ENCODE measurements at places on chromosomes 2 and 18.

- DNase-seq = no peak
Measured at GRCh38 chr18:59454909-59455727, 96.1 kb upstream of the LMAN1 start.

DNA sequence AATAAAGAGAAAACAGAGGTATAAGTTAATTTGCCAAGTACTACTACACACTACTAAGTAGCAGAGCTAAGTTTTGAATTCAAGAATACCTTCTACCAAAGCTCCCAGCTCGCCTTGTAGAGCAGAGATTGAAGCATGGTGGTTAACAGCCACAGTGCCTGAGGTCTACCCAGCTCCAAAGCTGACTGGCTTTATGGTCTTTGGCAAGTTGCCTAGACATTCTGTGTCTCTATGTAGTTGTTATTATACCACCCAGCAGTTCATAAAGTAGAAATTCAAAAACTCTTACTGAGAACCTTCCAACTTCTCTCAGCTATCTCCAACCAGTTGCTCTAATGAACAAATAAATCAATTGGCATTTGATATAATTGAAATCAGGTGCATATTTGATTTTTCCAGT is 87.8 kb downstream of the PDE11A start:
- no peak for DNase-seq

DNA sequence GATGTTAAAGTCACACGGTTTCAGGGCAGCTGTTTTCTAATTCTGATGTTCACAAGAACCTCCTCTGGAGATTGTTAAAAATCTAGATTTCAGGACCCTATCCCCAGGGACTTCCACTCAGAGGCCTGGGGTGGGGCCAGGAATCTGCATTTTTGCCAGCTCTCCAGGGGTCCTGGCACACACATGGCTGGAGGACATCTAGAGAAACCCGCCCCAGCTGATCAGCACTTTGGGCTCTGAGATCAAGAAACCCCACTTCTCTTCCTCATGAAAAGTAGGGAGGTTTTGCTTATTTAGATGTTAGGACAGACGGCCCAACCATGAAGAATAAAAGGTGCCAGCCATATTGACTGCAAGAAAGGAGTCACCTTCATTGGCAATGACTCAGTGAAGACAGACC is 148.8 kb downstream of the TNS1 start:
- no peak for DNase-seq

GRCh38 chr2:37911296-37911873 is 13.7 kb upstream of the RMDN2 start:
- no peak for DNase-seq

DNA sequence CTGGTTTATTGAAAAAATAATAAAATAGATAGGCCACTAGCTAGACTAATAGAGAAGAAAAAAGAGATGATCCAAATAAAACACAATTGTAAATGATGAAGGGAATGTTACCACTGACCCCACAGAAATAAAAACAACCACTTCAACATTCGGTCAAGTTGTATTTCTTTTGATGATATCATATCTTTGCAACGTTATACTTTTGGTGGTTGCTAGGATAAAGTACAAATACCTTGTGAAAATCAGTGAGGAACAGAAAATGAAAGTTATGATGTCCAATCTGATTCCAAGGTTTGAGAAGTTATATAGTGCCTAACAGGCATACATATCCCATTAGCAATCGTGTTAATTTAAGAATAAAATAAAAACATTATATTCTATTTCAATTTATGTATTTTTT is 6.6 kb upstream of the ASNSD1 start:
- no peak for DNase-seq

- no peak for DNase-seq
Measured at GRCh38 chr2:136129601-136130000, 11.7 kb upstream of the CXCR4 start.

GRCh38 chr18:79792988-79793355 is 4.8 kb upstream of the KCNG2 start:
- no peak for DNase-seq

DNA sequence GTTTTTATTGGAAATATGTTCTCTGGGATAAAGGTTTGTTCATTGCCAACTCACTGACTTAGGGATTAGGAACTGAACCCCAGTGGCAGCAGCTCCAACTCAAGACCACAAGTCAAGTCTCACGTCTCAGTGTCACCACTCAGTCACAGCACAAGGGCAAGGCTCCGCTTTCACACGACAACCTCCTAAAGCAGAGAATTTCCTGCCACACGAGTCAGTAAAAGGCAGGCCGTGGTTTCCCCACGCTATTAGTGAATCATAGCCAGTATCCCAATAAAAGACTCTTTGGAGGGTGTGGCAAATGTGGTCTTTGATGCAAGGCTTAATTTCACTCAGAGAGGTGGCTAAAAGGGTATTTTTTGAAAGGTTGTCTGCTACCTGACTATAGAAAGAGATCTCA is 57.6 kb downstream of the PIEZO2 start:
- DNase-seq = no peak

GRCh38 chr18:74661691-74662090 is 64.0 kb downstream of the ZNF407 start:
- DNase-seq = no peak

- DNase-seq = no peak
Measured at GRCh38 chr2:230691005-230691647, 21.5 kb upstream of the CAB39 start.

GRCh38 chr2:233778030-233778429 is at the start of gene MROH2A:
Gene MROH2A, plus strand, starts transcription at chr2:233778330. Its CDS starts 1,029 bp downstream, at chr2:233779359.
- DNase-seq = no peak

GRCh38 chr2:157217409-157217808 is 40.1 kb upstream of the GALNT5 start:
- no peak for DNase-seq

- no peak for DNase-seq
Measured at GRCh38 chr2:165820296-165820695, 26.2 kb upstream of the GALNT3 start.

GRCh38 chr18:5451150-5451549 is 92.6 kb downstream of the EPB41L3 start:
- no peak for DNase-seq

DNA sequence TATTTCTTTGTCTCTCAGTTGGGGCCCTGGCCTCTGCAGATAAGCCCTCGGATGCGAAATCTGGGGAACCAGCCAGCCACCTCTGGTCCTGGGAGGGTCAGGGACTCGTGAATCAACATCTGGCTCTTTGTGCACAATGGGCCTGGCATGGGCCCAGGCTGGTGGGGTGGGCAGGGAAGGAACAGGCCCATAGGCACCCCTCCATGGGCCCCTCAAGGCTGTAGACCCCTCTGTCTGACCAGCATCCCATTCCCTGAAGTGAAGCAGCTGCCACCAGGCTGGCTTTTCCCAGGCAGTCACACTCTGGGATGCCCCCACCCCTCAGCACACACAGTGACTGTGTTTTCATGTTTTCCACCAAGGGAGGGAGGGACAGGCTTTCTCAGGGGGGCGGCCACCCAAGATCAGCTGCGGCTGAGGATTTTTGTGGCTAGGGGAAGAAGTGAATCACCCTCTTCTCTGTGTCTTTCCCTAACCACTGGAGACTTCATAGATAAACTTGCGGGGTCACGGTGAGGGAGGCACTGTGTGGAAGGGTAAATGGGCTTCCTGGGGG is 166.0 kb downstream of the AGAP1 start:
- DNase-seq = peak; percentile 52

GRCh38 chr2:119255760-119256581 is 32.3 kb downstream of the STEAP3 start:
- DNase-seq = peak; percentile 95

DNA sequence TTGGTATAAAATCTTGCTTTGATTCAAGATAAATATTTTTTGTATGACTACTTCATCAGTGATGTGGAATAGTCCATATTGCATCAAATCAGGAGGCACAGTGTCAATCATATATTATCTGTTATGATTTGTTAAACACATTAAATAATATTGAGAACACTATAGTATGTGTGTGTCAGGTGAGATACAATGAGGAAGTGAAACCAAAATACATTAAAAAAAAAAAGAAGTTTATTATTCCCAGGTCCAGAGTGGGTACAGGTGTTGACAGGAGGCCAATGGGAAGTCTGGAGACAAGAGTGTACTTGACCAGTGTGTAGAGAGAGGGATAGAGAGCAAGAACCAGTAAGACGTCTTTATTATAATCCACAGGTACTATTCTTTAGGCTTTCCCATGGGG is 292.6 kb downstream of the FSIP2 start:
- no peak for DNase-seq

DNA sequence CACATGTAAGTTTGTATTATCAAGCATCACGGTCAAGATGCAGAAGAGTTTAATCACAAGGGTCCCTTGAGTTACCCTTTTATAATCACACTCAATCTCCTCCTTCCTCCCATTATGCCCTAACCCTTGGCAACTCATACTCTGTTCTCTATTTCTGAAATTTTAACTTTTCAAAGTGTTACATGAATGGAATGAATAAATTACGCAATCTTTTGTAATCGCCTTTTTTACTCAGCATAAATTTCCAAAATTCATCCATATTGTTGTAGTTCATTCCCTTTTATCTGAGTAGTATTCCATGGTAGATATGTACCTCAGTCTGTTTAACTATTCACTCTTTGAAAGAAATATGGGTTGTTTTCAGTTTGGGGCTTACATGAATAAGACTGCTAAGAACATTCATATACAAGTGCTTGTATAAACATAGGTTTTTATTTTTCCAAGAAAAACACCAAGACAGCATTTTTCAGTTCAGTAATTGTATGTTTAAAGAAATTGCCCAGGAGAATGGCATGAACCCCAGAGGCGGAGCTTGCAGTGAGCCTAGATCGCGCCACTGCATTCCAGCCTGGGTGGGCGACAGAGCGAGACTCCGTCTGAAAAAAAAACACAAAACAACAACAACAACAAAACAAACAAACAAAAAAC is 430.9 kb upstream of the KCNH7 start:
- DNase-seq = no peak

GRCh38 chr2:45289997-45290709 is 280.9 kb upstream of the SIX2 start:
- DNase-seq = no peak

DNA sequence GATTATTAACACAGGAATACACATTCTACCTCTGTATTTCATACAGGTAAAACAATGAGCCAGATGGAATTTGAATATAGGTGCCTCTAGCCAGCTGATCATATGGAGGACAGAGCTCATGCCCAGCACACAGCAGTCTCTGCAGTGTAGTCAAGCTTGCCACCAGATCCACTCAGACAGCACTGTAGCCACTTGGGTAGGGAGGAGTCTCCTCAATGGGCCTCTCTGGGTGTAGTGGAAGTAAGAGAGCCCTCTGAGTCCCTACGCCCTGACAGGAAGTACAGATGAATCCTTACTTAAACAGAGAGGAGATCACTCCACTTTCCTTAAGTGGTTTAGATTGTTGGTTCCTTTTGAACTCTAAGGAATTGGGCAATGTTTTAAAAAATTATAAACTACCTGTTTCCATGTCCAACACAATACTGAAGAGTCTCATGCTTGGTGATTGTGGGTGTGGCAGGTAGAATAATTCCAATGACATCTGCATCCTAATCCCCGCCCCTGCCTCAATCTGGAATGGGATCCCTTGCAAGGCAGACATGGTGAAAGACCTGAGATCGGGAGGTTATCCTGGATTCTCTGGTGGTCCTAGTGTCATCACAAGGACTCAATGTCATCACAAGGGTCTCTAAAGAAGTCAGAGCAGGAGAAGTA is 23.0 kb upstream of the TMEM200C start:
- no peak for DNase-seq

DNA sequence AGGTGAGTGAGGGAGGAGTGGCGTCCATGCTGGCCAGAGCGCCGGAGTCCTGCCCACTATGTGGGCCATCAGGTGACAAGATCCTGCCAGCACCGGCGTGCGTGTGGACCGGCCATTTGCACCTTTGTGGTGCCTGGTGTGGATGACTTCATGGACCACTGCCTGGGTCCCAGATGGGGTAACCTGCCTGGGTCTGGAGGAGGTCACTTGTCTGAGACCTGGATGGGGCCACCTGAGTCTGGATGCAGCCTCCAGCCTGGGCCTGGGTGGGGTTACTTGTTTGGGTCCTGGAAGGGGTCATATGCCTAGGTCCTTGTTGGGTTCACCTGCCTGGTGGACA is 299.6 kb downstream of the NDUFA10 start:
- no peak for DNase-seq

DNA sequence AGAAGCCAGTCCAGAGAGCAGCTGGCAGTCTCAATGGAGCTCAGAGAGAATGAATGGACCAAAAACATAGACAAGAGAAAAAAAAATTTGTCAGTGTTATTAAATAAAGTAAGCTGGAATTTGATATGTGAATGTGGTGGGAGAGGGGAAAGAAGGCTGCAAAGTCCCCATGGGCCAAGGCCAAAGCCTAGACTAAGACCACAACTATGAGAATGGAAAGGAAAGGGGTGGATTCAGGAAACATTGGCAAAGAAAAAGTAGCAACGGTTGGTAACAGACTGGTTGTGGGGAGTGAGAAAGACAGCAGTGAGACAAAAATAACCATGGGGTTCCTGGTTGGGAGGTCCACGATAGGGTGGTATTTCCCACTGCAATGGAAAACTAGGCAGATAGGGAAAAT is 47.0 kb downstream of the ZEB2 start:
- DNase-seq = no peak

- DNase-seq = no peak
Measured at GRCh38 chr2:119672161-119672862, 6.7 kb upstream of the TMEM177 start.

Data from fibroblast of skin of left quadriceps (primary cell).